ENCODE measurements at places on chromosomes 5 and 9. TPM values are rescaled to one million over a fixed set of nuclear protein-coding genes. Genes with fewer than 3 reads are reported as not detected.

- DNase-seq, result no peak
- H3K4me1 ChIP-seq, result peaks cover 5% of the 10 kb centered on the region
- no peaks in the 10 kb centered on the region for H3K27me3 ChIP-seq
- no peak overlapping the region for H3K27ac ChIP-seq
Observed at GRCh38 chr9:98219794-98220370, 27.4 kb upstream of the CORO2A start.

The ARSI gene
- 2.2 TPM for polyA plus RNA-seq

The NELFB gene
- 45.9 TPM for polyA plus RNA-seq

The PTGR1 gene
- 88.5 TPM for polyA plus RNA-seq

Data from large intestine (tissue), 12 donors.